ENCODE measurements at places on chromosomes 4 and X.
A peak's percentile ranks its signal among the peaks of the same experiment; 100 is the strongest.

GRCh38 chr4:121226362-121226761 is 62.2 kb upstream of the TNIP3 start:
- no peak for DNase-seq

- DNase-seq, result no peak
Measured at GRCh38 chr4:125357675-125358074, 42.9 kb downstream of the FAT4 start.

- no peak for DNase-seq
Measured at GRCh38 chr4:26670903-26671537, 87.1 kb downstream of the TBC1D19 start.

- no peak for DNase-seq
Measured at GRCh38 chrX:24902806-24903205, 113.0 kb downstream of the ARX start.

GRCh38 chr4:146110871-146111485 is 64.5 kb upstream of the LSM6 start:
- no peak for DNase-seq

DNA sequence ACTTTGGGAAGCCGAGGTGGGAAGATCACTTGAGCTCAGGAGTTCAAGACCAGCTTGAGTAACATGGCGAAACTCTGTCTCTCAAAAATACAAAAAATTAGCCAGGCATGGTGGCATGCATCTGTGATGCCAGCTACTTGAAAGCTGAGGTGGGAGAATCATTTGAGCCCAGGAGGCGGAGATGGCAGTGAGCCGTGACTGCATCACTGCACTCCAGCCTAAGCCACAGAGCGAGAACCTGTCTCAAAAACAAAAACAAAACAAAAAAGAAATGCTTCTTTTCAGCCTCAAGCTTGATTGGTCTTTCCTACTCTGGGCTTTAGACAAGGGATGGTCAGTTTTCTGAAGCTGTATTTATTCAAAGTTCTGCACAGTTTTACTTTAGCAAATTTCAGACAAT is 15.8 kb upstream of the DHRSX start:
- no peak for DNase-seq

DNA sequence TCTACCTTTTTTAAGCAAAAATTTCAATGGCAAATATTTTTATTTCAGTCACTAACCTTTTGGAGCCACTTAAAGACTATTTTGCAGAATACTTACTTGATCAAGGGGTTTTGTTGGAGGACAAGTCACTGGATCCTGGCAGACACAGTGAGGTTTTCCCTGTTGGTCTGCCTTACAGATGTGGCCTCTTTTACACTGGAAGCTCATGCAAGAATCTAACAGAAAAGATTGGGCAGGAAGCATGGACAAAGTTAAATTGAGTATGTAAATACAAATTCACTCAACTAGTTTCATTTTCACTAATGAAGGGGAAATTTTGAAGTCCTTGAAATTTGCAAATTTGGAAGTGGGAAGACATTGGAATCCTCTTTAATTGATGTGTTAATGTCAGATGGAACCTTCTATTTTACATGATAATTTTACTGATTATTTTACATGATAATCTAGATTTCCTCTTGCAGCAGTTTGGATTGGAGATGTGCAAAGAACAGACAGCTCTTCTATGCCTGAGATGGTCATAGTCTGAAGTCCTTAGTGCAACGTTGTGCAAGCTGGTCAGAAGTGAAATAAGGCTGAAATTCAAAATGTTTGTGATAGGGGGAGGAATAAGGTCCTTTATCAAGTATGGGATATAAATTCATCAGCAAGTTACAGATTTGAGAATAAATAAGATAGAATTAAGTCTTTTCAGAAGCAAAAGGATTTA is 38.4 kb downstream of the SPARCL1 start:
- no peak for DNase-seq

DNA sequence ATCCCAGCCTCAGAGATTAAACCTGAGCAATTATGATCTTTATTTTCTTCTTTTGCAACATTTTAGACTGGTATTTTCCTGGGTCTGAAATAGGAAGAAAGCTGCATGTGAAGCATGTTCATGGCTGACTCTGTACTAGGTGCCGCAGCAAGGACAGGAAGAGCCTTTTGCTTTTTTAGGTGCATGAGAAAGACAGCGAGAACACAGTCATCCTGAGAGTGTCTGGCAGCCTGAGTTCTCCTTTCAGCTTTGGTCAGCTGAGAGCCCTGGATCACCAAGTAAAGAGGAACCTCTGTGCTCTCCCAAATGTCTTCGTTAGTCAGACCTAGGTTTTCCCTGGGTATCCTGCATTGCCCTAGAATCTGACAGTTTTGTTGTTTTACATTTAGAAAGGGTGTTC is 29.8 kb downstream of the FAM149A start:
- DNase-seq, result no peak

GRCh38 chr4:159698336-159698735 is 595.5 kb downstream of the RAPGEF2 start:
- no peak for DNase-seq

GRCh38 chrX:47518144-47518543 is 35.1 kb upstream of the ZNF41 start:
- DNase-seq, result no peak

DNA sequence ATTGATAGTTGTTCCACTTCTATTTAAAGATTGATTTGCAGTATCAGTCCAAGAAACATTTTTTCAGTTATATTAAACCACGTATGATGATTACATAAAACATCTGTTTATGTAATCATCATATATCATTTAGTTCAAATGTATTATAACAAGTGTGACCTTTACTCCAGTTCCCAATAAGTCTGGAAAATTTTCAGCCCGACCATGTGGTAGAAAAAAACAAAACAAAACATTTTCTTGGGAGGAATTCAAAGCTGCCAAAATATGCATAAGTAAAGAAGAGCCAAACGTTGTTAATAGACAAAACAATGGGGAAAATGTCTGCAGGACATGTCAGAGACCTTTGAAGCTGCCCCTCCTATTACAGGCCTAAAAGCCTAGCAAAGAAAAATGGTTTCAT is 709.1 kb downstream of the FAT4 start:
- no peak for DNase-seq

DNA sequence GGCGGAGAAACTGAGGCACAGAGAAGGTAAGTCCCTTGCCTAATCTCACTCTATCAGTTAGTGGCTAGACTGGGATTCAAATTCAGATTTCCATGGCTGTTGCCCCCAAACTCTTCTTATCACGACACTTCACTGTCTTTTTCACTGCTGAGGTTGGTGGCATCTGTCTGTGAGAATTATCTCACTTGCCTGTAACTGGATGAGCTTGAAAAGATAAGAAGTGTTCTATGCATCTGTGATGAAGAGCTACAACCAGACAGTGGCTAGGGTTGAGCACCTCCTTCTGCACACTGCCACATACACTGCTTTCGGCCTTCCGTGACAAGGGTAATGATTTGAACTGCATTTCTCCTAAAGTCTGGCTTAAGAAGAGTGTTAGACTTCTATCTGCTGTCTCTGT is 107.9 kb upstream of the TEX13D start:
- DNase-seq, result no peak

GRCh38 chr4:147488556-147488955 is 7.7 kb downstream of the EDNRA start:
- no peak for DNase-seq

GRCh38 chr4:1512738-1513660 is 106.8 kb upstream of the NKX1-1 start:
- DNase-seq, result no peak

- no peak for DNase-seq
Measured at GRCh38 chr4:2290974-2291704, 29.2 kb upstream of the MXD4 start.

GRCh38 chr4:118948545-118949144 is 60.0 kb downstream of the SYNPO2 start:
- no peak for DNase-seq

GRCh38 chr4:173367946-173368345 is 2.8 kb upstream of the SAP30 start:
- DNase-seq, result no peak

GRCh38 chr4:48830706-48831531 is at the start of gene OCIAD1:
Gene OCIAD1 (plus strand): TSS chr4:48831088. CDS start chr4:48832625, 1,537 bp downstream.
- peak; percentile 99 for DNase-seq

DNA sequence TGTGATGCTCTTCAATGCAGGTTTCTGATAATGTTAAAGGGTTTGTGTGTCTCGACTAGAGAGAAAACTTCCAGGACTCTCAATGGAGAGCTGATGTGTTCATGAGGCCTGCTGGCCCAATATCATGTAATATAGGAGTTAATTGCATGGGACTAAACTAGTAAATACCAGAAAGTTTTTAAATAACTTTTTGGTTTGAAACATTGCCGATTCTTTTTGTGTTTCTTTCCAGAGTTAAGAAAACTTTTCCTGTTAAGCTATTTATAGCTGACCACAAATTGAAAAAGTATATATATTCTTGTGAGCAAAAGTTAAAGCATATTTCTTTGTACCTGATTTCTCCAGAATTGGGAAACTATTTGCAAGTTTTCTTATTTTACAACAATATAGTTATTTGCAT is 49.7 kb downstream of the FAM9B start:
- DNase-seq, result no peak

DNA sequence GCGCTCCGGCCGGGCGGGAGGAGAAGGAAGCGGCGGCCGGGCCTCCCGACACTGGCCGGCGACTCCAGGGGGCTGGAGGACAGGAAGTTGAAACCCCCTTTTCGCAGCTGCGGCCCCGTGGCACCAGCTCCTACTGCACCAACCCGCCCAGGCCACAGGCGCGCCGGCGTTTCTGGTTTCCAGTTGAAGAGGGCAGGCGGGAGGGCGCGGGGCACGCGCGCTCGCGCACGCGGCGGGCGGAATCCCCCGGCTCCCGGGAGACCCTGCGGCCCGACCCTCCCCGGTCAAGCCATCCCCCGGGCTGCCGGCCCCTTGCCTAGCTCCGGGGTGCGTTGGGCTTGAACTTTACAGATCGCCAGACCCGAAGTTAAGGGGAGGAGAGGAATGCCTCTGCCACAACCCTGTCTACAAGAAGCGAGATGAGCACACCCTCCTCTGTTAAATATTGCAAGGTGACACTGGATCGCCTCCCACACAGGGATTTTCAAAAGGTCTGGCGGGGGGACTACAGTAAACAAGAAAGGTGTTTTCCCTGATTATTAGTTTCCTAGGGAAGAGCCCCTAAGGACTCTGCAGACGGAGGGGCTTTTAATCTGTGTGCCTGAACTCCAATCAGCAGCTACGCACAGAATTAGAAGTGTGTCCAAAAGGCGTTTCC is 1.4 kb downstream of the ELOVL6 start:
- DNase-seq, result peak; percentile 31

DNA sequence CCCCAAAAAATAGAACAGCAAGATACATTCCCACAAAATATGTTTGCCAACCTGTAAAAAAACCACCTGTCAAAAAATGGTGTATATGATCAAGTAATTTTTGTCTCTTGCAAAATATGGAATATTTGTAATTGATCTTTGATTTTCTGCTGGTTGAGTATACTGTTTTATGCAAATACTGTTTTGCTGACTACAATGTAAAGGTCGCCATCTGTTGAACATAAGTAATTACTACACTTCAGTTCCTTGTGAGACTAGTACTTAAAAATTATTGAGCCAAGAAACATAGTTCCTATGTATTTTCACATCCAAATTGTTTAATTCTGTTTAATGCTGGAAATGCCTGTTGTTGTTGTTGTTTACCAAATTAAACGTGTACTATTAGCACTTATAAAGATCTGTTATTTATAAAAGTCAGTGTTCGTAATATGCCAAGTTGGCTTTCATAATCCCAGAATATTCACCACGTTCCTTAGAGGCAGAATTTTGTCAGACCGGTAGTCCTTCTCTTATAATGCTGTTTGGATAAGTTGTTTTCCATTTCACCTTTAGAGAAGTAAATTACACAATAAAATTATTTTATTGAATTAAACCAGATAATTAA is 144.2 kb downstream of the PDLIM5 start:
- peak; percentile 29 for DNase-seq

- DNase-seq, result no peak
Measured at GRCh38 chrX:2965965-2966364, 36.8 kb upstream of the ARSD start.

DNA sequence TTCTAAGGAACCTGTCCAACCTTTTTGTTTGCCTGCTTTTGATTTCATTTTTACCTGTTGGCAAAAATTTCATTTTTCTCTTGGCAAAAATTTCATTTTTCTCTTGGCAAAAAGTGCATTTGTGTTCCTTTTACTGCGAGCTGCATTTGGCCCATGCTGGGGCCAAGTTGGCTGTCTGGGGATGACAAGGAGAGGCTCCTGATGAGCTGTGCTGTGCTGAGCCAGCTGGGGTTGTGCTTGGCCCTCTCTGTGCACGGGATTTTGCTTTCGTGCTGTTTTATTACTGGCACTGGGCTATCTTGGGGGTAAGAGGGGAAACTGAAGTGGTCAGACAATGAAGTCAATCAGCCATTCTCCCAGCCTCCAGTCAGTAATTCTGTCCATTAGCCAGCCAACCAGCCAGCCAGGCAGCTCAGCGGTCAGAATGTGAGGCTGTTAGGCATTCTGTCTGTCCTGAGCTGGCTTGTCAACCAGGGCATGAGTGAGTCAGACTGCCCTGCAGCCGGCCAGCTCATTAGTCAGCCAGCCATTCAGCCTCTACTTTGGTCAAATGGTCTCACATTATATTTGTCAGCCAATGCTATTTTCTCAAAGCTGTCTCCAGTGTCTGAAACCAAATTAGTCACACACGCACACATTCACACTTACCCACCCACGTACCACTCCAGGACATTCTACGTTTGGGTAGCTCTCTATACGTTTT is 56.9 kb upstream of the PRPS1 start:
- DNase-seq, result no peak

- DNase-seq, result no peak
Measured at GRCh38 chr4:29708473-29708872, 1011.7 kb upstream of the PCDH7 start.

DNA sequence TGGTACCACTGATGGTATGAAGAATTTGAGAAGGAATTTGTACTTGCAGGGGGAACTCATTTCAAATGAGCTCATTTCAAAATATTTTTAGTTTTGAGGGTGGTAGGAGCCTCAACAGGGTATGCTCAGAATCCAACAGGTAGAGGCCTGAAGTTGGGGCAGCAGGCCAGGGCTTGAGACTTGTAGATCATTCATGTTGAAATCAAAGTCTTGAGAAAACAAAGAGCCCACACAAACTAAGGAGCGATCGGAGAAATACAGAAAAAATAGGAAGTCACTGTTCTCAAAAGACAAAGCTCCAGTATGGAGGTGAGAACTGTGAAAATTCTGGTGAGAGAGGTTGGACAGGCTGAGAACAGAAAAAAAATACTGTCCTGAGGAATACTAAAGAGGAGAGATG is 979 bp upstream of the SLC9A6 start:
- DNase-seq, result no peak

DNA sequence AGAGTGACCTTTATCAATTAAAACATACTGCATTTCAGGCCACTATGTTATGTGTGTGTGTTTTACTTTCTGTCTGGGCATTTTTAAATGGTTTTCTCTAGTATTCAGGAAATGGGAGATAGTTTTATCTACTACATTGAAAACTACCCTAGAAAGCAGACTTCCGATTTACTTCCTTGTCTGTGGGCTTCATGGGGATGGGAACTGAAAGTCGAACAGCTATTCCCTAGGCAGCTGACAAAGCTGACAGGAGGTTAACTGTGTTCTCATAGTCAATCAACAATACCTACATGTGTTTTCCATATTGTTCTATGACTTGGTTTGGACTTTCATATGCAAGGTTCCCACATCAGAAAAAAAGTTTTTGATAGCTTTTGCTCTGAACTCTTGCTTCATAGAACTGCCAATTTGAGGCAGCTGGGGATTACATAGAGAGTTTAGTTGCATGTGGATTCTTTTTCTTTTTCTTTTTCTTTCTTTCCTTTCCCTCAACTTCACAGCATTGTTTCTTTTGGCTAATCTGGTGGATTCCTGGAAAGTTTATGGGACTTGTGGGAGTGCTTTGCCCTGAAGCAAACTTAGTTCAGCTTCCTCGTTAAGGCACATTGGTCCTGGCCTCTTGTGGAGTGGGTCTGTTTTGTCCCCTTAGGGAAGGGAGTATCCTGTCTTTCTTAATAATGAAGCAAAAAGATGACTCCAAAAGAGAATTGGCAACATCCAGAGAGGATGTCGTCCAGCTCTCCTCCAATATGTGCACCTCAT is 327.1 kb upstream of the GIMD1 start:
- DNase-seq, result no peak

All from COR-L47 (cell line).